ENCODE measurements at places on chromosomes 5 and 9.

GRCh38 chr9:19469271-19469670 is 60.5 kb downstream of the ACER2 start:
- no peak for DNase-seq

DNA sequence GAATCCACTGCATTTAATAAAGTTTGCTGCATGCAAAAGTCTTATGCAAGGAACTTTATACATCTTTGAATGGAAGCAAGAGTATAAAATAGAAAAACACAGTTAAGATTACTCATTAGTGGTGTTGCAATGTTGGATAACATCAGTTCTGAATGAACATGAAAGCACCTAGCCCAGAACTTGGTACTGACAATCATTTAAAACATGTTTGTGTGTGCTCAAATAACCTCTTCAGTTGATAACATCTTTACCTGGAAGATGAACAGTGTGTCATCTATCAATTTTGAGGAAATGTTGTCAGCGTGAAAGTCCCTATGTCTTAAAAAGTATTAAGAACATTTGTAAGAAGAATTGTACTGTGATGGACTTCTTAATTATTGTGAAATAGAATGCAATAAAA is 370.4 kb upstream of the GRAMD2B start:
- DNase-seq = no peak

DNA sequence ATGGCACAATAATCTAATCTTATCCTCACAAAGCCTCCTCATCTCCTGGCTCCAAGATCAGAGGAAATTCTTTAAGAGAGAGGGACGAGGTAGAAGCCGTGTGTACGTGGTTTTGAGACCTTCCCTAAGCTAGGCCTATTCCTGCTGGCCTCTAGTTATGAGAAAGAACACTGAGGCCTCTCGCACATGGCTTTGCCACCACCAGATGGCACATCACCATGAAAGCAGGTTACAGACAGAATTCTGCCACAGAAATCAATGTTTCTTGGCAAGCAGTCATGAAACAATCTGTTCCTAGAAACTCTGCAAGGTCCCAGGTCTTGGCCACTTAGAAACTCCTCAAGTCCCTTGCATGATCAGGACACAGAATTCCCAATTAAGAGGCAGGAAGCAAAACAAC is 268.2 kb upstream of the TAS2R1 start:
- DNase-seq = no peak

DNA sequence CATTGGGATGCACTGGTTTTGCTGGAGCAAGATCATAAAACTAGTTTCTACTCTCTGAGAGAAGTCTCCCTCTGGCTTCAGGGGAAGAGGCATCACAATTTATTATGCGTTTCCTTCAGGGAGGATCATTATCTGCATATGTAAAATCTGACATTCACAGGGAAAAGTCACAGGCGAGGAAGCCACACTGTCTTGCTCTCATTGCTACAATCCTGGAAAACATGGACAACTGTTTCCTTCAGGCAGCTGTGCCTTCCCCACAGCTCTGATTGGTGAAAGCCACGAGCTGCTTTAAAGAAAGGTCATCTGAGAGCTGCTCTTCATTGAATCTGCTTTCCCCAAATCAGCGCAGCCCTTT is 397.8 kb downstream of the MED10 start:
- no peak for DNase-seq

DNA sequence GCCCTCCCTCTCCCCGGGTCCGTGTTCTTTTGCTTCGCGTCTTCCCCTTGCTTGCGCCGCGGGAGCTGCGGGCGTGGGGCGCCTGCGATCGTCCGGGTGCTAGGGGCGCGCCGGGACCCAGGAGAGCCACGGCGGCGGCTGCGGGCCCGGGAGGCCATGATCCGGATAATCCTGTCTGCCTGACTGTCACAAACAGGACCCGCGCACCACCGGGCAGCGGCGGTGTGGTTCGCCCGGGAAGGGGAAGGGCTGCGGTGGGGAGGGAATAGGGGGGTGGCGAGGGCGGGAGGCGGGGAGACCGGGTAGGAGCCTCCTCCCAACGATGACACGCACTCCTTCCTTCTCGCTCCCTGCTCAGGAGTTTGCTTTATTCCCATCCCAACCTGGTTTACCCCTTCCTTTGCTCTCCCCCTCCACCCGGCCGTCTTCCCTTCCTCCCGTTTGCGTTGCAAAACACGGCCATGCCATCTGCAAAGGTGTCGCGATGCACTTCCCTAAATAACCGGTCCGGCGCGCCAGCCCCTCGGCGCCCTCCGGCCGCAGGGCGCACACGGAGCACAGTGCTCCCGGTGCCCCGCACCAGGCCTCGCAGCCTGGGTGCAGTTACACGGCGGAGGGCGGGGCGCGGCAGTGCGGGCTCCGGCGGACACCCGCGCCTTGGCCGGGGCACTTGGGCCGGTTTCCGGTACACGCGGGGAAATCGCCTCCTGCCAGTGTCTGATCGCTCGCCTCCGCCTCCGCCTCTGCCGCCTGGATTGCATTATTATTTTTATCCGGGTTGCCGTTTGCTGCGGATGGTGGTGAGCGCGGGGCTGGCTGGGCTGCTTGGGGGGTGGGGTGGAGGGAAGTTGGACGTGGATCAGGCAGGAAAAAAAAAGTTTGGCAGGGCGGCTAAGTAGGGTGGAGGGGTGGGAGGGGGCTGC is 1.5 kb downstream of the SMARCA2 start:
- no peak for DNase-seq

GRCh38 chr5:26942481-26942880 is 95.9 kb downstream of the CDH9 start:
- DNase-seq = peak; percentile 15

DNA sequence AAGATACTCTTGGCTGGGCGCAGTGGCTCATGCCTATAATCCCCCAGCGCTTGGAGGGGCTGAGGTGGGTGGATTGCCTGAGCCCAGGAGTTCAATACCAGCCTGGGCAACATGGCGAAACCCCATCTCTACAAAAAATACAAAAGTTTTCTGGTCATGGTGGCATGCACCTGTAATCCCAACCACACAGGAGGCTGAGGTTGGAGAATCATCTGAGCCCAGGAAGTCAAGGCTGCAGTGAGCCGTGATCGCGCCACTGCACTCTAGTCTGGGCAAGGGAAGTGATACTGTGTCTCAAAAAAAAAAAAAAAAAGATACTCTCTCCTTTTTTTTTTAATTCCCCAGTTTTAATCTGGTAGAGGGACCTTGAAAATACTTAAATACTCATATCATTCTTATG is 15.0 kb downstream of the ANKRD33B start:
- no peak for DNase-seq

DNA sequence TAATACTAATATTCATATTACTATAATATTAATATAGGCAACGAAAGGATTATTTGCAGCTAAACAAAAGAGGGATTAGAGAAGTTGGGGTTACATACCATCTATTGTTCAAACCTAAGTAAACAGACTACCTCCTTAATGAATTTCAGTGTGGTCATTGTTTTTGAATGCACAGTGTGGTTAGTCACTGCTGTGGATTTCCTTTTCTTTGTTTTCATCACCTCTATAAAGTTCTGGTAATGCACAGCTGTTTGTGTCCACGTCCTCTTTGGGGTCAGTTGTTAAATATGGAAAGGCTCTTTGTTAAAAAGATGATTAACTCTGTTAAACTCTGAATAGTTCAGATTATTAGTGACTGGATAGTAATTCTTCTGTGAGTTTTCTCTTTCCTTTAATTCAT is 233.6 kb downstream of the MAST4 start:
- DNase-seq = no peak

DNA sequence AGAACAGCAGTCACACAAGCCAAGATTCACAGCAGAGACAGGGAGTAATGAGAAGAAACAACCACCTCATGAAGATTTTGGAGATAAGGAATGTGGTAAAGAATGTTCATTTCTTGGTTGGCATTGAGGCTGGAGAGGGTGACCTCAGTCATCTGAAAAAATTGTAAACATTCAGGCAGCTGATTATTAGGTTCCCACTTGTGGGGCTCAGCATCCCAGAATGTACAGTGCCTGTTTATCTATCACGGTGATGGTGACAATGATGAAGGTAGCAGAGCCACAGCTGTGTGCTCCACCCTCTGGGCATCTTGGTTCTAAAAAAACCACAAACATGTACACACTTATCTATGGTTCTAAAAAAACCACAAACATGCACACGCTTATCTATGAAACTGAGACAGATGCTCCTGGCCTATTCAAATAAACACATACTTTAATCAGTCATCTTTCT is 143.9 kb upstream of the MOCS2 start:
- DNase-seq = no peak

DNA sequence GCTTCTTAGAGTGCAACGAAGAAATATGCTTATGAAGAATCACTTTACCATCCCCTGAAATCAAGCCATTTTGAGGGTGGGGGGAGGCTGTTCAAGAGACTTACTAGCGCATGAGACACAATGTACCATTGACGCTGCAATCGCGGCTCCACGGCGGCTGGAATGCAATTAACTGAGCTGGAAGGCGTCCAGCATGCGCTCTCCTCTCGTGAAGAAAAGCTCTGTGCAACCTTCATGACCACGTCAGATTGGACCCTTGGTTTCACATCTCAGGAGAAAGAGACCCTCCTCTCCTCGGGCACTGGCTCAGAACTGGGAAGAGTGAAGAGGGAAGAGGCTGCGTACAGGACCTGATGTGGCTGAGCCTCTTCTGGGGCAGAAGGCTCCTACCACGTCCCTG is 138.5 kb upstream of the IRX2 start:
- DNase-seq = no peak

GRCh38 chr5:130141659-130142320 is 237.5 kb downstream of the CHSY3 start:
- no peak for DNase-seq

GRCh38 chr5:53613061-53613460 is 52.6 kb downstream of the NDUFS4 start:
- DNase-seq = no peak

Data from urinary bladder (tissue), 4 donors.